Stimulated activated CD4-positive, alpha-beta T cell treated with anti-CD3 and anti-CD28 coated beads, Interleukin-15, amount 100 ng/mL, for 24 hours (primary cell): ENCODE measurements at places on chromosomes 2 and 18.

GRCh38 chr2:85731606-85732005 is 22.2 kb upstream of the ATOH8 start:
- DNase-seq: no peak

GRCh38 chr2:224210286-224211180 is 171.4 kb upstream of the SERPINE2 start:
- no peak for DNase-seq

- peak; percentile 44 for DNase-seq
Measured at GRCh38 chr2:130728007-130728454, 839 bp upstream of the GPR148 start.

GRCh38 chr2:164913640-164914350 is 41.5 kb downstream of the SLC38A11 start:
- no peak for DNase-seq
